ENCODE measurements at places on chromosomes 1 and 21. TPM values are rescaled to one million over a fixed set of nuclear protein-coding genes. Genes with fewer than 3 reads are reported as not detected.

Gene ADCY10
- total RNA-seq: not detected

Gene NR5A2
- 9.0 TPM for total RNA-seq

Gene KRTAP19-8
- total RNA-seq: not detected

Gene DPT
- 21.3 TPM for total RNA-seq

Gene HHAT
- 5.2 TPM for total RNA-seq

GRCh38 chr1:32406629-32407111 lies 12.4 kb upstream of the BSDC1 start:
- DNase-seq: no peak

- DNase-seq: no peak
Observed at GRCh38 chr21:40760821-40761220, 86.1 kb downstream of the DSCAM start.

DNA sequence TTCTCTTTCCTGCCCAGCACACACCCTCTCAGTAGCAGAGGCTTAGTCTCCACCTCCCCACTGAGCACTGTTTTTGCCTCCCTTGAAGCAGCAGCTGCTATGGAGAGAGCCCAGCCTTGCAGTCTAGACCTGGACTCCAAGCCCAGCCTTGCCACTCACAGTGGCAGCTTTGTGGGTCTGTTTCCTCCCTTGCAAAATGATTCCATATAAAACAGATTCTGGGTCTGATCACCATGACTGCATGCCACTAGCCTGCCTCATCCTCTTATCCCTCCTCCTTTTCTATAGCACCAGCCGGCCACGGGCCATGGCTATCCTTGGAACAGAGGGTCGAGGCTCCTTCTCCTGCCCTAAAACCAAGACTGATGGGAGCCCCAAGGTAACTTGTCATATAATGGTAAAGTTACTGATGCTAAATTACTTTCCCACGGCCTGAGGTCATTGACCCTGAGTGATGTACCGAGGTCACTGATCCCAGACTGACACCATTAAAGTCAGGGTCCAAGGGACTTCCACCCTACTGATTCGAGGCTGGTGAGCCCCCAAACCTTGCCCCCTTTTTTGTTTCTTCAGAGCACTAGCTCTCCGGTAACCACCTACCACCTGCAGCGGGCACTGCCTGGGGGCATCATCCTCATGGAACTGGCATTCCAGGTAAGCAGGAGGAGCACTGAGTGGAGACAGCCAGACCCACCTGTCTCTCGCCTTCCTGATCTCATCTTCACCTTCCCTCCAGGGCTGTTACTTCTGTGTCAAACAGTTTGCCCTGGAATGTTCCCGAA lies 7.9 kb downstream of the HYI start:
- no peak for DNase-seq

DNA sequence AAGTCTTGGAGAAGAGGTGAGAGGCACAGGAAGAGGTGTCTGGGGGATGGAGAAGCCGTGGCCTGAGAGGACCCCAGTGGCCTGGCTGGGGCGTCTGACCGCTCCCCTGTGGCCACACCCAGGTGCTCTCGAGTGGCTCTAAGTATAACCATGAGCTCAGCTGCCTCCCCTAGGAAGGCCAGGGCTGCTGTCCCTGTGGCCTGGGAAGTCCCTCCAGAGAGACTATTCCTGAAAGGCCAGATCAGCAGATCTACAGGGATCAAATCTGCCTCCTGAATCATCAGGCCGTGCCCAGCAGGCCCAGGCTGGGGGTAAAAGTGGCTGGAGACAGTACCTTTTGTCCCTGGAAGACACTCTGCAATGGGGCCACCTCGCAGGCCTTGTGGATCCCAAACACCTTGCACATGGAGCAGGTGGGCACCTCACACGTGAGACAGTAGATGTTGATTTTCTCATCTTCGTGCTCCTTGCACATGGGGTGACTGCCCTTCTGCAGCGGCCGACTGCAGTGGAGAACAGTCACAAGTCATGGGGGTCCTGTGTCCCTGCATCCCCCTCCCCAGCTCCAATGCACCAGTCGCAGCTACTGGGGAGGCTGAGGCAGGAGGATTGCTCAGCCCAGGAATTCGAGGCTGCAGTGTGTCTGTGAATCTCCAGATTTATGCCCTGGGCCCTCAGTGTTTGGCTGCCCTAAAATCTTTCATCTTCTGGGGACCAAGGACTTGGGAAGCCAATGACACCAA lies 6.4 kb downstream of the TRIM63 start:
- no peak for DNase-seq

DNA sequence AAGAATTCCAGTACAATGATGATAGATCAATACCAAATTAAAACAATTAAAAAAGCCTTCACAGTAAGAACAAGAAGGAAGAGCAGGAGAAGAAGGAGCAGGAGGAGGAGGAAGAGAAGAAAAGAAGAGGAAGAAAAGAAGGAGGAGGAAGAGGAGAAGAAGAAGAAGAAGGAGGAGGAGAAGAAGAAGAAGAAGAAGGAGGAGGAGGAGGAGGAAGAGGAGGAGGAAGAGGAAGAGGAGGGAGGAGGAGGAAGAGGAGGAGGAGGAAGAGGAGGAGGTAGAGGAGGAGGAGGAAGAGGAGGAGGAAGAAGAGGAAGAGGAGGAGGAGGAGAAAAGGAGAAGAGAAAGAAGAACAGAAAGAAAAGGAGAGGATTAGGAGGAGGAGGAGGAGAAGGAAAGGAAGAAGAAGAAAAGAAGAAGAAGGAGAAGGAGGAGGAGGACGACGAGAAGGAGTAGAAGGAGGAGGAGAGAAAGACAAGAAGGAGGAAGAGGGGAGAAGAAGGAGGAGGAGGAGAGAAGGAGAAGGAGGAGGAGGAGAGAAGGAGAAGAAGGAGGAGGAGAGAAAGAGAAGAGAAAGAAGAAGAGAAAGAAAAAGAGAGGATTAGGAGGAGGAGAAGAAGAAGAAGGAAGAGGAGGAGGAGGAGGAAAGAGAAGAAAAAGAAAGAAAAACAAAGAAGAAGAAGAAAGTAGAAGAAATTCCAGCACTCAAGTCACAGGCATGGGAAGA lies 68.5 kb upstream of the GRIK3 start:
- no peak for DNase-seq

- no peak for DNase-seq
Observed at GRCh38 chr1:153353226-153353947, 4.3 kb upstream of the S100A9 start.

GRCh38 chr1:200062143-200062542 lies 34.6 kb downstream of the NR5A2 start:
- no peak for DNase-seq

DNA sequence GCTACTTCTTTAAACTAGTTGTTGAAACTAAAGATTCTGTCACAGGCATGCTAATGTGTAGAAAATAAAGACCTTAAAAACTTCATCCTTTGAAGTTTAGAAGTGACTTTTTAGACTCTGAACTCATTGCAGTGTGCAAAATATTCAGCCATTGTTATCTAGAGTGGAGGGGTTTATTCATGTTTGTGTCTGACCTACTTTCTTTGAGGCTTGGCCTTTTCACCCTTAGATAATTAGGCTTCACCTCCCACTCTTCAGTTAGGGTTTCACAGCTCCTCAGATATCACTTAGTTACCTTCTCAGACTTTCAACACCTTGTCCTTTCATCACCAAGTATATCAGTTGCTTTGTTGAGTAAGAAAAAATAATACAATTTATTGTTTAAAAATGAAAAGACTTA lies 75.9 kb downstream of the IVNS1ABP start:
- DNase-seq: no peak

- DNase-seq: no peak
Observed at GRCh38 chr1:26027716-26028489, 6.3 kb downstream of the EXTL1 start.

All from tibial nerve (tissue), 4 donors.